ENCODE measurements at places on chromosomes 1 and 21. TPM values are rescaled to one million over a fixed set of nuclear protein-coding genes. Genes with fewer than 3 reads are reported as not detected.

The PTGS2 gene
- 4.5 TPM for total RNA-seq

The OR2T11 gene
- not detected for total RNA-seq

The FAM177B gene
- not detected for total RNA-seq

The OLFML2B gene
- 1.0 TPM for total RNA-seq

The TDRD10 gene
- not detected for total RNA-seq

The MR1 gene
- total RNA-seq, result 6.4 TPM

The NCF2 gene
- 3.3 TPM for total RNA-seq

The ZNF593OS gene
- total RNA-seq, result not detected

The COL9A2 gene
- 0.24 TPM for total RNA-seq

The HSPB7 gene
- not detected for total RNA-seq

The C1QTNF12 gene
- 1.7 TPM for total RNA-seq

The ZNF648 gene
- total RNA-seq, result not detected

The SPRR3 gene
- total RNA-seq, result not detected

The ATP6V1G3 gene
- total RNA-seq, result not detected

The KCNT2 gene
- 0.08 TPM for total RNA-seq

The NPHS2 gene
- not detected for total RNA-seq

The SV2A gene
- total RNA-seq, result 0.09 TPM

The LRRC38 gene
- not detected for total RNA-seq

The CYP4A11 gene
- total RNA-seq, result not detected

The NUAK2 gene
- 29.0 TPM for total RNA-seq

The PLA2G4A gene
- total RNA-seq, result 9.4 TPM

The NBPF4 gene
- 0.12 TPM for total RNA-seq

The ST6GALNAC3 gene
- 0.60 TPM for total RNA-seq

The MUL1 gene
- 29.8 TPM for total RNA-seq

The DMBX1 gene
- total RNA-seq, result 0.99 TPM

The ATAD3C gene
- total RNA-seq, result not detected

The EDARADD gene
- 2.8 TPM for total RNA-seq

The SLAMF9 gene
- 0.45 TPM for total RNA-seq
